ENCODE measurements at places on chromosomes 3 and 15.

DNA sequence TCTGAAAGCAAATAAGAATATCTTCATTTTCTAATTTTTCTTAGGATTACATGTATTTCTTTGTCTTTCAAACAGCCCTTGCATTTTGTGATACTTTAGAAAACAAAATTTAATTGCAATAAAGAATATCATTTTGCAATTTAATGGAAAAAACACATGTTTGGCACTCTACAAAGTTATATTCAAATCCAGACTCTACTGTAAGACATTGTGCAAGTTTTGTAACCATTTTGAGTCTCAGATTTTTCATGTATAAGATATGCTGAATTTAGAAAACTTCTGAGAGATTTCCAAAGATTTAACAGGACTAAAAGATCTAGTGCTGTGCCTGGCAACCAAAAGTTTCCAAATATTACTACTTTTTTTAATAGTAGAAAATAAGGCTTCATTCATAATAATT lies 187.1 kb upstream of the AGTR1 start:
- no peak for DNase-seq

DNA sequence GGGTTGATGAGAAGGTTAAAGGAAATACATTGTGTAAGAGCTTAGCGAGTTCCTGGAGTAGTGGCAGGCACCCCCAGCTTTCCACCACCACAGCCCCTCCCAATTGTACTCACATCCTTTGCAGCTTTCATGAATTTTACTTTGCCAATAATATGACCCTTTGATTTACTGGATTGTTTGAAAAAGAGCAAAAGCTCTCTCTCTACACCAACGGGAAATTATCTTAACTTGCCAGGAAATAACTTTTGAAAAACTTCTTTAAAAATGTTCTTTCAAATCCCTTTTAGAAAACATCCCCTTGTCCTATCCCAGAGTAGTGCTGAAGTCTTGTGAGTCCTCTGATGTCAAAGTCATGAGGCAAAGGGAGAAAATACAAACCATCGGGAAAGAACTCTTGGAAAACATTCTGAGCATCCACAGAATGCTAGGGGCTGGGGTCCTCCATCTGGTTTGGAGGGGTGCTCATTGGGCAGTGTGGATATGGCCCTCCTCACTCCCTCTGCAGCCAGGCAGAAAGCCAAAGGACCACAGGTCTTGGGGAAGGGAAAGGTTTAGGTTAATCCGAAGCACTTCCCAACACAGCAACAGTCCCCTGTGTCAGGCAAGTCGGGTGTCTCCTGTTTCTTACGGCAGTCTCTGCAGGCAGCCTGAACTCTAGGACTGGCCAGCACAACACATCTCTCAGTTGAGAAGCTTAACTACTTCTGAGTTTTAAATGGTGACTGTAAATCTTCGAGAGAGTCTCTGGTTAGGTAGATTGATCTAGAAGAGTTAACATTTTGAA lies 36.5 kb downstream of the BOC start:
- no peak for DNase-seq

- no peak for DNase-seq
These were observed 60.2 kb downstream of the ABTB1 start for GRCh38 chr3:127732879-127733350.

GRCh38 chr3:195715134-195715533 lies 5.6 kb upstream of the MUC20 start:
- no peak for DNase-seq

DNA sequence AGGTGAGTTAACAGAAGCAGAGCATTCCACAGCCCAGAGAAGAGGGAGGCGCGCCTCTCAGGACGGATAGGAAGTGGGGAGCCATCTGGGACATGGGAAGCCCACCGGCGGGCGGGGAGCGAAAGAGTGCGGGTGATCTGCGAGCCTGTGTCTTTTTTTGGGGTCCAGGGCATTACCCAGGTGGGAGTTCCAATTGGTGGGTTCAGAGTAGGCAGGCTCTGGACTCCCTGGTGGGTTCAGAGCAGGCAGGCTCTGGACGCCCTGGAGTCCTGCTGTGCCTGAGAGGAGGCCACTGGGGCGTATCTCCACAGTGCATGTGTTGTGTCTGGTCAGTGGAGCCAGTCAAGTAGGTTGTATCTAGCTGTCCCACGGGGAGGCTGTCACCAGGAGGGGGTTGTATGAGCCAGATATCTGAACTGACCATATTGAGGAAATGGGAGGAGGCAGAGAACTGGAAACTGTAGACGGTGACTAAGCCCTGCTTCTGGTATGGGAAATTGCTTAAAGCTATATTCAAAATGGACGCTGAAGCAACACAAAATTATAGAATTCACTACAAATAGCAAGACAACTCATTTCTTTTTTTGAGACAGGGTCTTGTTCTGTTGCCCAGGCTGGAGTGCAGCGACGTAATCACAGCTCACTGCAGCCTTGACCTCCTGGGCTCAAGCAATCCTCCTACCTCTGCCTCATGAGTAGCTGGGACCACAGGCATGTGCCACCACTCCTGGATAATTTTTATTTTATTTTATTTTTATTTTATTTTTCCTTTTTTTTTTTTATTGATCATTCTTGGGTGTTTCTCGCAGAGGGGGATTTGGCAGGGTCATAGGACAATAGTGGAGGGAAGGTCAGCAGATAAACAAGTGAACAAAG lies 34.5 kb upstream of the CHST2 start:
- DNase-seq = no peak

- DNase-seq = no peak
These were observed 87.0 kb upstream of the NECTIN3 start for GRCh38 chr3:110984456-110985250.

- DNase-seq = no peak
These were observed 40.5 kb upstream of the CMTM8 start for GRCh38 chr3:32197991-32198390.

DNA sequence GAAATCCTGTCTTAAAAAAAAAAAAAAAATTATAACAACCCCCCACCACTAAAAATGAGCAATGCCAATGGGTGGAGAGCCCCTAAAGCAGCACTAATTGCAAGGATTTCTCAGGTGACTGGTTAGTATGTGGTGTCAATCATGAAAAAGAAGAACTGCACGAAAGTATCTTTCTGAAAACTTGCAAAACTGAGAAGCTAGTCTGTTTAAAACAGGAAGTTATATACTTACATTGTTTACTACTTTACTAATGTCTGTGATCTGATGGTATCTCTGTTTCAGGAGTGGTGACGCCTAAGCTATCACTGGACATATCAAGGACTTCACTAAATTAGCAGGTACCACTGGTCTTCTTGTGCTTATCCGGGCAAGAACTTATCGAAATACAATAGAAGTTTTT lies at the start of gene CCR3:
CCR3 (plus strand) TSS at position 341 of the 400 bp plus-strand sequence. CDS start 22,699 bp downstream, outside the sequence.
- no peak for DNase-seq

DNA sequence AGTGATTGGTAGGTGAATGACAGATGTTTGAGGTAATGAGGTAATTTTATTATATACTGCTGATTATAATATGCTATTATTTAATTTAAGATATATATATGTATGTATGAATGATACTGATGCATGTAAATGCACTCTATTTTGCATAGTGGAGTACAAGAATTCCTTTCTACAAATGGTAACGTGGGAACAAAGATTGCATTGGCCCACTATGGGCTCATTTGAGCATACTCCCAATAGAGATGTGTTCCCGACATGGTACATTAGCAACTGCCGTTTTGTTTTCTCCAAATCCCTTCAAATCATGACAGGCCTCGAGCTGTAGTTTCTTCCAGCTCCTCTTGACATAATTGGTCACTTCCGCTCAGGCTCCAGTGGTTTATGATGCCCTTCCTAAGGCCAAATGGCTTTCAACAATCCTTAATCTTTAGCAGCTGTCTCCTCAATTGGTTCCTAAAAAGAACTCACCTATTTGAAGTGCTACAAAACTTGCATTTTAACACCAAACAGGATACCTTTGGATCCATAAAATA lies 266.1 kb downstream of the ADAMTSL3 start:
- DNase-seq = no peak

- DNase-seq = no peak
These were observed 12.9 kb upstream of the FAM3D start for GRCh38 chr3:58679446-58679845.

- DNase-seq = no peak
These were observed 662.9 kb downstream of the NLGN1 start for GRCh38 chr3:174060431-174060830.

DNA sequence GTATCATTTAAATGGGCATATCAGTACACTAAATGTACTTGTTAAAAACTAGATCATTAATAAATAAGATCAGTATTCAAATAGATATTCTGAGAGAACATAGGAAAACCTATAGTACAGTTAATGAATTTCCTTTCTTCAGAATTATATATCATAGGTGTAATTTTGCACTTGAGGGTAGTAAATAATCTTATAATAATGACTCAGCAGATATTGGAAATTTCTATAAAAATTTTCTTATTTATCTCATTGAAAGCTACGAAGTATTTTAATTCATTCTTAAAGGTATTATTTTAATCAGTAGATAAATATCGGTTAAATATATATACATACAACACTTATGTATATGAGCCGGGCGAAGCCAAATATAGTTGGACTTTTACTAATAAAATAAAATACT lies 300.9 kb upstream of the SOX2 start:
- DNase-seq = no peak

DNA sequence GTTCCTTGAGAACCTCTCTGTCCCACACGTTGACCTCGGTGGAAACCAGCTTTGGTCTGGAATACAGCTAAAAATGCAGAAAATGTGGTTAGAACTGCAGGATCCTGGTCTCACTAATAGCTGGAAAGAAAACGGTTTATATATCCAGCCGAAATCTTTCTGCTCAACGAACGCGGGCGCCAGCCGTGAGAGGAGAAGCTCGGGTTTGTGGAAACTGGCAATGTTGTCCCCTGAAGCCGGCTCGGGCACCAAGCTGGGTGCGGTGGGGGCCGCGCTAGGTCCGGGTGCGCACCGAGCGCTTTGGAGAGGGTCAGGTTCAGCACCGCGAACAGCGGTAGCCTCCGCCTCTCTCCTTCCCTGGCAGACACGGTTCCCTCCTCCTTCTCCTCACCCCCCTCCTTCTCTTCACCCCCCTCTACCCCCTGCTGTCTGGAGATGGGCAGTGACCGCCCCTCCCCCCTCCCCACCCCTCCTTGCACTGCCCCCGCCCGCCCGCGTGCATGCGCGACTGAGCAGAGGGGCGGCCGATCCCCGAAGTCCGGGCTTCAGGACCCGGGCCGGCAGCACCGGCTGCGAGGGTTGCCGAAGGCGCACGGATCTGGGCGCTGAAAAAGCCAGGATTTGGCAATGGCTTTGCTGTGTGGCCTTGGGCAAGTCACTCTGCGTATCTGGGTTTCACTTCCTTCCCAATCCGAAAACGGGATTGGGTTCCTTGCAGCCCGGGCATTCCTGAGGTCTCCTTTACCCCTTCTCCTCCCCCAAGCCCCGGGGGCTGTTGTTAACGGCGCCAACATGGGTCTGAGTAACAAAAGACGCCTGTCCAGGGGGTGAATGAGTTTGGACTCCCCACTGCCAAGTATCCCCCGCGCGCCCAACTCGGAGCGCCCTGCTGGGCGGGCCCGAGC lies at the start of gene SKOR1:
SKOR1 (plus strand) TSS at position 534 of the 905 bp plus-strand sequence; CDS start at position 628, 94 bp downstream.
- no peak for DNase-seq

DNA sequence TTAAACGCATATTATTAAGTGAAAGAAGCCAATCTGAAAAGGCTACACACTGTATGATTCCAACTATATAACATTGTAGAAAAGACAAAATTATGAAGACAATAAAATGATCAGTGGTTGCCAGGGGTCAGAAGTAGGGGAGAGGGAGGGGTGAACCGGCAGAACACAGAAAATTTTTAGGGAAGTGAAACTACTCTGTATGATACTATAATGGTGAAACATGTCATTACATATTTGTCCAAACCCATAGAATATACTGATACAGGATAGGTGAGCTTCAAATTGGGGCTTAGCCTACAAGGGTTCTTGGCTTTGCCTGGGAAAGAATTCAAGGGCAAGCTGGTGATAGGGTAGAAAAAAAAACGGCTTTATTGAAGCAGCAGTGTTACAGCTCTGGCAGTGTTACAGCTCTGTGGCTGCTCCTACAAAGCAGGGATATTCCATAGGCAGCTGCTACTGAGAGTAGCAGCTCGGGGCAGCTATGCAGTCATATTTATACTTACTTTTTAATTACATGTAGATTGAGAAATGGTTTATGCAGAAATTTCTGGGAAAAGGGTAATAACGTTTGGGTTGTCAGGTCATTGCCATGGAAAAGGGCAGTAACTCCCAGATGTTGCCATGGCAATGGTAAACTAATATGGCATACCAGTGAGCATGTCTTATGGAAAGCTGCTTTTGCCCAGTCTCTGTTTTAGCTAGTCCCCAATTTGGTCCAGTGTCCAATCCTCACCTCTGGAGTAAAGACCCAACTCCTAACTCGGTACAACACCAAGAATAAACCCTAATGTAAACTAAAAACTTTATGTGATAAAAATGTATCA lies 125.1 kb upstream of the SLC25A36 start:
- DNase-seq = no peak

DNA sequence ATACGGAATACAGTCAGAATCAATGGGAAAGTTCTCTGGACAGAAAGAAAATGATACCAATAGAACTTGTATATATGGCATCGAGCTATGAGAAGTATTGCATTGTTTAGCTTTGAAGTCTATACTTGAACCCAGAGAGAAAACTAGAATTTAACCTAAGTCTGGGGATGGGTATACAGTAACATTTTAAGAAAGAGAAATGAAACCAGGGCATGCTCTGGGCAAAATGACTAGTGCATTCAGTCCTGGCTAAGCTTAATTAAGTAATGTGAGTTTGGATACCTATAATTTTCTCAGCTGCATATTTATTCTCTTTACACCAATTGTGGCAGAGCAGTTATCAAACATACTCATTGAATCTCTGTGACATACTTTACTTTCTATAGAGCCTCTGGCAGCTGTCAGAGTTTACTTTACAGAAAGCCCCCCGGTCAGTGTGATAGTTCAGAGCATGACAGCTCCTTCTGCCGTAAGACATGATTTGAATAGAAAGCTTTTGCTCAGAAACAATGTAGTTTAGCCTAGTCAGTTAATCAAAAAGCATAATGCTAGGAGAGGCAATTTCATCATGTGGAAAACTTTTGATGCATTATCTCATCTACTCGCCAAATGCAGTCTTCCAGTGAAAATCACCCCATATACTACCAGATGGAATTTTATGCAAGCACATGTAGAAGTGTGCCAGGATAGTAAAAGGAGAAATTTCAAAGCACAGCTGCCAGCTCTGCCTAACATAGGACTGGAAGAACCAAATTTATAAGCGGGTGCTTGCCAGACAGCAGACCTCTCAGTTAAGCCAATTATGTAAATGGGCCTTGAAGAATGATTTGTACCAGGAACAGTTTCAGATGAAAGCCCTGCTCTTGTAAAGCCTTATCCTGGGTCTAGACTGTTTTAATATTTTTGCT lies 40.7 kb downstream of the OXSM start:
- DNase-seq = no peak

All from fibroblast of skin of left quadriceps (primary cell).